ENCODE measurements at places on chromosomes 4 and X.

- no peak for DNase-seq
Observed at GRCh38 chr4:129916991-129917390, 821.0 kb downstream of the C4orf33 start.

DNA sequence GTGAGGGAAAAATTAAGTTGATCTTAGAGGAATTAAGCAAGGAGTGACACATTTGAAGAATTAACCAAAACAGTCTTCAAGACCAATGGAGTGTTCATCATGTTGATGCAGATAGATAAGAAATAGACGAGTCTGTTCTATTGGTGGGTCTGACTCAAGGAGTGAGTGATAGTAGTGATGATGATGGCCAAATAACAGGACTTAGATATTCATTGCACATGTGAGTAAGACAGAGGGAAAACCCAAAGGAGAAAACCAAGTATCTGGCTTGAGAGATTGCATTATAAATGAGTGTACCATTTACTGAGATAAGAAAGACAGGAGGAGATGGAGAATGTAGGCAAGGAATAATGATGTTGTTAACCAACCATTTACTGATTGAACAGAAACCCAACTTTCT, 321.3 kb downstream of the ADGRL3 start:
- DNase-seq = no peak

DNA sequence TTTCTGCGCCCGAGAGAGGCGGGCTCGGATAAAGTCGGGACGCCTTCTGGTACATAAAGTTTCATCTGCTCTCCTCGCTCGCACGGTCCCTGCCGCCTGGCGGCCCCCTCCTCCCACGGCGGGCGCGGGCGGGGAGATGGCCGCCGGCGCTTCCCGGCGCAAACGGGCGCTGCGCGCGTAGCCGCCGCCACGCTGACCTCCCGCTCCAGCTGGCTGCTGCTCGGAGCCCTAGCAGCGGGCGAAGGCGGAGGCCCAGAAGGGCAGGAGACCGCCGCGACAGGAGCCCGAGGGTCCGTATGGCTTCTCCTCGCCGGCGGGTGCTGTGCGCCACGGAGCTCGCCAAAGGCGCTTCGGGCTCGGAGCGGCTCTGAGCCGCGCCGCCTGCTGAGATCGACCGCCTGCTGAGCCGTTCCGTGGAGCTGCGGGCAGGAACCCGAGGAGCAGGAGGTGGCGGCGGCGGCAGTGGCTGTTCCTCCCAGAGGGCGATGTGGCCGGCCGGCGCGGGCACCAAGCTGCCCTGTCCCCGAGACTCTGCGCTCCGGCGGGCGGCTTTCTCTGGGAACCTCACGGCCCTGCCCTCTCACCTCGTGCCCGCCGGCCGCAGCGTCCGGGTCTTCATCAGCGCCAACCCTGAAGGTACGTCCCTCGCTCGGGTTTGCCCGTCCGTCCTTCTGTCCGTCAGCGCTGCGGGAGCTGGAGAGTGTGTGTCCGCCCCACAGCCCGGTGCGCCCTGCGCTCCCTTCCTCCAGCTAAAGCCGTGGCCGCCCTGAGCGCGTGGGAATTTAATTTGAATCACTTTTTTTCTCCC, at the start of gene NWD2:
Gene NWD2 (plus strand): TSS at position 161 of the 808 bp plus-strand sequence. CDS start 325 bp downstream, at position 486.
- no peak for DNase-seq

DNA sequence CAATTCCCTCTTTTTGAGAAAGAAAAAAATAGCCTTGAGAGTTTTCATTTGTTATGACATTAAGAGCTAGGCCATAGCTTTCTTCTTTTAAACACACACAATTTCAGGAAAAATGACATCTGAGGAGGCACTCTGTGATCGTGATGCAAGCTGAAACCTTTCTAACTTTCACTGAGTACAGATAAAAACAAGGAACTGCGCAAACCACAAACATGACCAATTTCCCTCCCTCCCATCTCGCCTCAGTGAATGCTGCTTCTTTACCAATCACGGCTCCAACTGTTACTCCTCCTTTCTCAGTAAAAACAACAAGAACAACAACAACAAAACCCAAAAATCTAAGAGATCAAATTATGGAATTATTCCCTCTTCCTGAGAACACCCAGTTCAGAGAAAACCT, 626.8 kb downstream of the TLL1 start:
- DNase-seq = no peak

DNA sequence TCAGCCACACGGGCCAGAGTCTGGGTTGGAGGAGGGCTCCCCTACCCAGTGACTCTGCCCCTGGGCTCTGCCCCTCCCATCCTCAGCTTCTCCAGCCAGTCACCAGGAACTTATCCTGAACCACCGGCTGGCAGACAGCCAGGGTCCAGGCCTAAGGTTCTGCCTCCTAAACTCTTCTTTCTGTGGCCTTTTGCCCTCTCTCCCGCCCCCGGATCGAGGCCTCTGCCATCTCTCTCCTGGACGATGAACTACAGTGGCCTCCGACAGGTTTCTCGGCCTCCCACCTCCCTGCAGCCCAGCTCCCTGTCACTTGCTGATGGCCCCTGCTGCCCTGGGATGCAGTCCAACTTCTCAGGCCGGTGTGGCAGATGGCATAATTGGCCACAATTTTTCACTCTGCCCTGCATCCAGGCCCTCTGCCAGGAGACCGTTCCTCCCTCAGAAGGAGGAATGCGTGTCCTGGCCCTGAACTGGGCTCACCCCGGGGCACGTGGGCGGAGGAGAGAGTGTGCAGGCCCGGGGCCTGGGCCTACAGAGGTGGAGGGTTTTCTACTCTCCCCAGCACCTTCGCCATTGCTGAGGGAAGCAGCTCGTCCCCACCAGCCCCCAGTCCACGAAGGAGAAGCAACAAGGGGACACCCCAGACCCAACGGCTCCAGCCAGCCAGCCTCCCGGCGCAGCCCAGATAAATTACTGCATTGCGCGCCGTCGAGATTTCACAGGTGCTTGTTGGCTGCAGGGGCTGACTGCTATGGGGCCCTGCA, 81.9 kb upstream of the LRPAP1 start:
- DNase-seq = no peak

DNA sequence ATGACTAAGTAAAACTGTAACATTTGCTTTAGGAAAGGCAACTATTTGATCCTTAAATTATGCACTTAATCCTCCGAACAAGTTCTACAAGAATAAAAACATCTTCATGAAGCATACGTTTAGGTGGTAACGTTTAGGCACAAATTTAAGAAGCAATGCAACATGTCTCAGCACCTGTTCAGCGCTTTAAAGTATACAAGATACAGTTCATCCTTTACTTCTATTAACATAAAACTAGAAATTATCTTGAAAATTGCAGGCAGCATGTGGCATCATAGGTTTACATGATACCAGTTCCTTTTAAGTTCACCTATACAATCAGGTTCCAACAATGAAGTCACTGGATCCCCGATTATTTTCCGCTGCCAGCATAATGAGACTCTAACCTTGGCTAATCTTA, 1.5 kb downstream of the PLA2G12A start:
- DNase-seq = no peak

Measured in effector memory CD8-positive, alpha-beta T cell (primary cell).